ENCODE measurements at places on chromosomes 7 and 10.

DNA sequence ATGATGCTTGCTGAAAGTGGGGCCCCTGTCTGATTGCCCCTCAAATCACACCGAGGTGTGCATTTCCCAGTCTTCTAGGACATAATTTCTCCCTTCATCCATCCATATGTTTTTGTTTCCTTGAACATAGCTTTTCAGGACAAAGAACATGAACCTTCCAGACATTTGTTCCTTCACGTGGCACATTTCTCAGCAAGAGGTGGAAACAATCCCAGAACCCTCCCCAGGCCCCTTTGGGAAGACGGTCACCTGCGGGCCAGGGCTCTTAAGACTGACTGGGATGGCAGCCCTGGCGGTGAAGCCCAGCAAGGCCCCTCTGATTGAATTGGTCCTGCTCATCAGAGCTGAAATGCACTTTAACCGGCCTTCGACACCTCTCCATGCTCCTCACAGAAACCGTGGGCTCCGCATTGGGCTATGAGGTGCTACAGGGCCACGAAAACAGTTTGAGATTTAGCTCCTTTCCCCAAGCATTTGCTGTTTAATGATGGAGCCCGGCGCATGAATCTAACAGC, 522.5 kb upstream of the DPP6 start:
- DNase-seq: no peak

DNA sequence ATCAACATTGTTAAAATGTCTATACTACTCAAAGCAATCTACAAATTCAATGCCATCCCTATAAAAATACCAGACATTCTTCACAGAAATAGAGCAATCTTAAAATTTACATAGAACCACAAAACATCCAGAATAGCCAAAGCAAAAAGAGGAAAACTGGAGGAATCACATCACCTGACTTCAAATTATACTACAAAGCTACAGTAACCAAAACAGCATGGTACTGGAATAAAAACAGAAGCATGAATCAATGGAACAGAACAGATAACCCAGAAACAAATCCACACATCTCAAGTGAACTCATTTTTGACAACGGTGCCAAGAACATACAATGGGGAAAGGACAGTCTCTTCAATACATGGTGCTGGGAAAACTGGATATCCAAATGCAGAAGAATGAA, 87.3 kb upstream of the EGFR start:
- DNase-seq: no peak

- peak; percentile 42 for DNase-seq
Observed at GRCh38 chr10:121597504-121598262, 561 bp downstream of the FGFR2 start.

DNA sequence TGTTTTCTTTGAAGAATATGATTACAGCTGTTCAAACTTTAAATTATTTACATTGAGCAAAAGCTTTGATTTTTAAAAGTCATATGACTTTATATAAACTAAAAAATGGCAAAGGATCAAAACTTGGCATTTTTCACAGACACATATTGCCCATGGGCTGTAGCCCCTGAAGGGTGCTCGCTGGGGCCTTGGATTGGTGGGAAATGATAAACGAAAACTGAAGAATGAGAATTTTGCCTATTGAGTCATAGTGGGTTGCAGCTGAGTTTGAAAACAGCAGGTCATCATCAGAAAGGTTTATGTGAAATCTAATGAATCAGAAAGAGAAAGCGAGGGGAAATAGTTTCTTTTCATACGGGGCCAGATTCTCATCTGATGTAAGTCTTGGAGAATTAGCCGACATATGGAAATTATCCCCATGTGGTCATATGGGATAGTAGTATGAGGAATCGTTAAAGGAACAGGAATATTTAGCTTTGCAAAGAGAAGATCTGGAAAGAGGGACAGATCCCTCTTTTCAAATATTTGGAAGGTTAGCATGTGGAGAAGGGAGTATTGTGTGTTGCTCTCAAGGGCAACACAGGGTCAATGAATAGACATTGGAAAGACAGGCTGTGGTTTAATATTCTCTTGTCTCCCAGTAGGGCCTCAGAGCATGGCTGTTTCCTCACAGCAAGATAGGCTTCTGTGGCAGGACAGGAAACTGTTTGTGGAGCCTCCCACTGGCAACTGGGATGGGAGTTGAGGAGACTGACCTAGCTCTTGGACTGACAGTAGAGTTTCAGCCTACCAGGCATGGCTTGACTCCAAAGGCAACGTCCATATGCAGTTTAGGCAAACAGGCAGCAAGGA, 119.0 kb downstream of the FZD1 start:
- DNase-seq: no peak

- DNase-seq: no peak
Observed at GRCh38 chr10:22912763-22913384, 15.0 kb upstream of the ARMC3 start.

- no peak for DNase-seq
Observed at GRCh38 chr7:30908681-30909080, 3.0 kb upstream of the AQP1 start.

DNA sequence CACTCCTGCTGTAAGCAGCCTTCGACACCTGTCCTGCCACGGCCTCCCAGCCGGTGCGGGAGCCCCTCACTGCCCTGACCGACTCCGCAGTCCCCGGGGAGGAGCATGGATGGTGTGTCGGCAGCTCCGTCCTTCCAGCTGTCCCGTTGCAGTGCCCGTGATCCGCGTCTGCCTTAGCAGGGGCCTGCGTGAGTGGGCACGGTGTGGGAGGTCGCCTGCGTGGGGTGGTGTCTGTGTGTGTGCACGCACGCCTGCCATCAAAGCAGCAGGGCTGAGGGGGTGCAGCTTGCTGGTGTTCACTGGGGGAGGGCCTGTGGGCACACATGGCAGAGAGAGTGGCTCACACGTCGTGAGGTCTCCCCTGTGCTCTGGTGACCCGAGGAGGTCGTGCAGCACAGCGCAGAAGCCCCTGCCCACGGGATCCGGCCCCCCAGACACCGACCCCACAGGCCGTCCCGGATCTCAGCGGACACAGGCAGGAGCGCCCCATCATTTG, 10.3 kb downstream of the MAFK start:
- DNase-seq: no peak

DNA sequence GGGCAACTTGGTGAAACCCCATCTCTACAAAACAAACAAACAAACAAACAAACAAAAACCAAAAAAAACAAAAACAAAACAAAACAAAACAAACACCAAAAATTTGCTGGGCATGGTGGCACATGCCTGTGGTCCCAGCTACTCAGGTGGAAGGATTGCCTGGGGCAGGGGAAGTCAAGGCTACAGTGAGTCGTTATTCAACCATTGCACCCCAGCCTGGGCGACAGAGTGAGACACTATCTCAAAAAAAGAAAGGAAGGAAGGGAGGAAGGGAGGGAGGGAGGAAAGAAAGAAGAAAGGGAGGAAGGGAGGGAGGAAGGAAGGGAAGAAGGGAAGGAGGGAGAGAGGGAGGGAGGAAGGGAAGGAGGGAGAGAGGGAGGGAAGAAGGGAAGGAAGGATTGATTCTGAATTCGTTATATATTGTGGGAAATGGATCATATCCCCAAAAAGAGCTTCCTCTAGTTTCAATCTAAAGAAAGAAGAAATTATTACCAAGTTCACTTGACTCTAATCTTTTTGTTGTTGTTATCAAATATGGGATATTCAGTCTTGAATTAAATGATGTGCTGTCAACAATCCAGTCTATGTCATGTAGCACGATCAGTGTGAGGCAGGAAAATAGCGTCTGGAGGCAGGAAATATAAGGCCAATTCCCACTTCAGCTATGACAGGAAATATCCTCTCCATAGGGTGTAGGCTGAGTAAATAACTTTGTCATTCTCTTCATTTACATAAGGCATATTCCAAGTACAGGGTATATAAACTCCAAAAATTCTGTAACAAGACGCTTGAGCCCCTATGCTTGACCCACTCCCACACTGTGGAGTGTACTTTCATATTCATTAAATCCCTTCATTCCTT, 26.2 kb upstream of the TRIM24 start:
- DNase-seq: no peak

- DNase-seq: no peak
Observed at GRCh38 chr7:82109288-82109687, 334.3 kb downstream of the CACNA2D1 start.

DNA sequence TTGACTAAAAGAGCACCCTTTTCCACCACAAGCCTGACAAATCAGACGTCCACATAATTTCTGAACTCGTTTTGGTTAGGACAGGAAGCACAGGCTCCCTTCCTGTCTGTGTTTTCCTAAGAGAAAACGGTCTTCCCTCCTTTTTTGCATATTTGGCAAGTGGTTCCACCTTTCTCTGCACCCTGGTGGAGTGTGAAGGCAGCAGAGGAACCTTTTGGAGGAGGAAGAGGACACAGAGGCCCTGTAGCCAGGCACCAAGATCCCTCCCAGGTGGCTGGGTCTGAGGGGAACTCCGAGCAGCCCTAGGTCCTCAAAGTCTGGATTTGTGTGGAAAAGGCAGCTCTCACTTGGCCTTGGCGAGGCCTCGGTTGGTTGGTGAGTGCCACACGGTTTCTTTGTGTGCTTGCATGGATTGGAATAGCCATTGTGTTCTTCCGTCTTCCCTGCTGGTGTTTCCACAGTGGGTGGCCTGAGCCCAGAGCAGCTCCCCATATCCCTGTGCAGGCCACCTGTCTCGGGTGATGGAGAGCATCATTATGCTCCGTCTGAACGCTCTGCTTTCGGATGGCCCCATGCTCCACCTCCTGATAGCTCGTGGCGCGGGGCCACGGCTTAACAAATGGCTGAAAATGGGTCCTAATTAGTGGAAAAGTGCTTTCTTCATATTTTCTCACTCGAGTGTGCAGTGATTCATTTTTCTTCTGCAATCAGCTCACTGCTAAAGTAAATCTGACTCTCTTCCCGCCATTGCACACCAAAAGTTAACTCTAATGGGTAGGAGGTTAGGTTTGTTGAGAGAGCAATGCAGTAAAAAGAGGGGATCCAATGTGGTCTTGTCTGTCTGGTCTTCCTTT, 4.2 kb downstream of the IKZF1 start:
- DNase-seq: no peak

GRCh38 chr10:117796130-117796745, 250.5 kb downstream of the RAB11FIP2 start:
- DNase-seq: no peak

- DNase-seq: no peak
Observed at GRCh38 chr10:2985729-2986232, 81.6 kb upstream of the PFKP start.

GRCh38 chr10:24383681-24384106, 174.8 kb downstream of the KIAA1217 start:
- peak; percentile 82 for DNase-seq

- DNase-seq: no peak
Observed at GRCh38 chr10:11787846-11788245, 35.3 kb upstream of the PROSER2 start.

- no peak for DNase-seq
Observed at GRCh38 chr10:6536102-6536501, 44.0 kb downstream of the PRKCQ start.

- no peak for DNase-seq
Observed at GRCh38 chr7:23419160-23419559, 51.1 kb downstream of the IGF2BP3 start.

GRCh38 chr10:130924138-130924819, 387.2 kb downstream of the TCERG1L start:
- DNase-seq: no peak

DNA sequence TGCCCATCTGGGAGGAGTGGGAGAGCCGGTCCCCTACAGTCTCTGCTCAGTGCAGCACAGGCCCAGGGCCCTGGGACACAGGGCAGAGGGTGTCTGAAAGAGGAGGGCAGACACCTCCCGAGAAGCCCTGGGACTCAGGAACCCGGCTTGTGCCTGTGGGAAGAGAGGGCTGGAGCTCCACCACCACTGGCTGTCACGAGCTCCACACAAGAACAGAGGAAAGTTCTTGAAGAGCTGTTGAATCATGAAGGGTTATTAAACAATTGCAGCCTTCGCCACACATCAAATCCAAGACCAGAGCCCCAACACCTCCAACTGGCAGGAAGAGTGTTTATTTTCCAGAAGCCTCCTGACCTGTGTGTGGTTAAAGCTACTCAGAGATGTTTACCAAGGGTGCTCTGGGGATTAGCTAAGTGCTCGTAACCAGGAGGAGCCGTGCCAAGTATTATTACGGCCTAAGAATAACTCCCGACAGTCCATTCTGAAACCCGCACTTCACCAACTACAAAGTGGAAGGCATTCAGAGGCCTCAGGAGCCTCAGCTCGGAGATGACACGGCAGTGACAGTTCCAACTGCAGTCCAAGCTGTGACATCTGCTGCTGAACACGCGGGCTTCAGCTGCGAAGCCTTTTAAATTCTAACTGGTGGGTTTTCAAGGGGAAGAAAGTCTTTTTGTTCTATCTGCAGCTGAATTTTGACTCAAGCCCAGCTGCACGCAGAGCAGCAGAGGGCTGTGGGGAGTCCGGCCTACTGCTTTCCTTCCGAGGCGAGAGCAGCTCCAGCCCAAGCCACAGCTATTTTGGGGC, 75.1 kb downstream of the MAD1L1 start:
- no peak for DNase-seq

DNA sequence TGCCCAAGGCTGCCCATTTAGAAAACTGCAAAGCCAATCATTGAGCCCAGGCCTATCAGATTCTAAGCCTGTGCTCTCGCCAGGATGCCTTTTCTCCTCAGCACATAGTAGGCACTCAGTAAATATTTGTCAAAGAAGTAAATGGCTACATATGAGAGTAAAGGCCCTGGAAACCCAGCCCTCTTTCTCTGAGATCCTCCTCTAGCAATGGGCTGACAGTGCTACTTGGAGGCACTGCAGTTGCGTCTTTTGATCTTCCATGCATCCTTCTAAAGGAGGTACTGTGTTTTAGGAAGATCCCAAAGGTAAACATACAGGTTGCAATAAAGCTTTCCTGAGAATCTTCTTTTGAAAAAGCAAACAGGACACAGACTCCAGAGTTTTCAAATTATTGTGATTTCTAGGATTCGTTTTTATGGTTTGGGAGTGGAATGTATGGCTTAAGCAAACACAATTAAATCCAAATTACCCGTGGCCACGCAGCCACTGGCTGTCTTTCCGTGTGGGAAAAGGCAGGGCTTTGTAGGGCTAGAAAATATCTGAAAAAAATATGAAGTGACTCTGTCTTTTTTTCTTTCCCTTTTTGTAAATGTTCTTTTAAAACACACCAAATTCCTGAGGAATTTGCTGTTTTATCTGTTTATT, 151.3 kb upstream of the BMPER start:
- no peak for DNase-seq

DNA sequence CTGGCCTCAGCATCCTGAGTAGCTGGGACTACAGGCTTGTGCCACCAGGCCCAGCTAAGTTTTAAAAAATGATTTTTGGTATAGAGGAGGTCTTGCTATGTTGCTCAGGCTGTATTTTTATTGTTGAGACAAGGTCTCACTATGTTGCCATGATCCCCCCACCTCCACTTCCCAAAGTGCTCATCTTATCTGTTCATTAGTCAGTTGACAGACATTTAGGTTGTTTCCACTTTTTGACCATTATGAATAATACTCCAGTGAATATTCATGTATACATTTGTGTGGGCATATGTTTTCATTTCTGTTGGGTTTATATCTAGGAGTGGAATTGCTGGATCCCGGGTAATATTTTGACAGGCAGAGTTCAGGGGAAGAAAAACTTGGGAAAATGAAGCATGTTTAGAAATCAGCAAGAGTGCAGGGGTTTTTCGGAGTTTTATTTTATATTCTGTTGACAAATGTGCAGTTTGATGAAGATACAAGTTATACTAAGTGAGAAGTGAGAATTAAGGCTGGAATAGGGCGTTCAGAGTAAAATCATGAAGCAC, 2.7 kb upstream of the SCD start:
- DNase-seq: no peak

- DNase-seq: no peak
Observed at GRCh38 chr10:102859911-102860310, 5.9 kb downstream of the BORCS7 start.

All from GM13976 (cell line).